ENCODE measurements at places on chromosomes 13 and 19.

GRCh38 chr13:111853721-111854120, 213.2 kb upstream of the SOX1 start:
- no peak for DNase-seq

DNA sequence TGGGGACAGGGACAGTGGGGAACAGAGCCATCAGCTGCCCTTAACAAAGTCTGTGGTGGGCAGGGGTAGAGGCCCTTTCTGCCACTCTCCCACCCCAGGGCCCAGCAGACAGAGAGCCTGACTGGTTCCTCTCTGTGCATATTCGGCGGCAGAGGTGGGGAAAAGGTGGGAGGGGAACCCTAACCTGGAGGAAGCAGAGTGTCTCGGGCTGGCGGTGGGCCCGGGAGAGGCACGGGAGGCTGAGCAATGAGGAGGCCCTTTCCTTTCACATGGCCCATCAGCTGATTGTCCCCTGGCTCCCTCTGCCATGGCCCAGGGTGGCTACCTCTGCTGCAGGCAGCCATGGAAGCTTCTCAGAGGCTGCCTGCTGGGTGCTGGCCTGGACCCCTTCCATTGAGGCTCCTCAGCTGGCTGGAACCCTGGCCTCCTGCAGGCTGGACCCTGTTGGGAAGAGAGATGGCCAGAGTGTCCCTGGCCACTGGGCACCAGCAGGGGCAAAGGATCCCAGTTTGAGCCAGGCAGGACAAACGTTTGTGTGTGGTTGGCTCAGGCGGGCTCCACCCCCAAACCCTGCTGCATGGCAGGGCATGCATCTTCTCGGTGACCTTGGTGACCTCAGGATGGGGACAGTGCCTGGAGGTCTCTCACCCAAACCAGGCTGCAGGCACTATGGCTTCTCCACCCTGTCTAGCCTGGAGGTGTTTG, 202.8 kb upstream of the ZNF536 start:
- DNase-seq: no peak

GRCh38 chr19:1610579-1610978, 5.3 kb upstream of the UQCR11 start:
- DNase-seq: no peak

GRCh38 chr19:49864890-49865289, 2.5 kb downstream of the PNKP start:
- DNase-seq: no peak

- no peak for DNase-seq
Measured at GRCh38 chr19:39060171-39060570, 24.0 kb upstream of the ACP7 start.

DNA sequence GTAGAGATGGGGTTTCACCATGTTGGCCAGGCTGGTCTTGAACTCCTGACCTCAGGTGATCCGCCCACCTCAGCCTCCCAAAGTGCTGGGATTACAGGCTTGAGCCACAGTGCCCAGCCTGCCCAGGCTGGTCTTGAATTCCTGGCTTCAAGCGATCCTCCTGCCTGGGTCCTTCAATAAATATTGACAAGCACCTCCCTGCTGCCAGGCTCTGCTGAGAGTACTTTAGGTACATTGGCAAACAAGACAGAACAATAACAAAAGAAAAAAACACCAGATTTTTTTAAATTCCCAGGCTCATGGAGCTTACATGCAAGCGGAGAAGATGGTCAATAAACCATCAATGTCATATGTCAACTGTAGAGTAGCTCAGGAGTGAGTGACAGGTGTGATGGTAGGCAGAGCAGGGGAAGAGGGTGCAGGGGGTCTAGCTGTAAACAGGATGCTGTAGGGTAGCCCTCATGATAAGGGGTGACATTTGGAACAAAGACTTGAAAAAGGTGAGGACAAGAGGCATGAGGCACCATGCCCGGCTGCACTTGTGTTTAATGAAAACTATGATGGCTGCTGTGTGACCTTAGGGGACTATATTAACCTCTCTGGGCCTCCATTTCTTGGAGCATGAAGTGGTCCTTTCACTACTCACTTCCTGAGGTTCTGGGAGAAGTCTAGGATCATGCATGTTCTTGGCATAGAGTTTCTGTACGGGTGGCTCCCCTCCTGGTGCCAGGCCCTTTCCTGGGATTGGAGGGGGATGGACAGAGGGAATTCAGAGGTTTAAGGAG, 19.6 kb downstream of the SULT2B1 start:
- no peak for DNase-seq

- DNase-seq: no peak
Measured at GRCh38 chr19:54160854-54161253, 1.3 kb upstream of the LENG1 start.

DNA sequence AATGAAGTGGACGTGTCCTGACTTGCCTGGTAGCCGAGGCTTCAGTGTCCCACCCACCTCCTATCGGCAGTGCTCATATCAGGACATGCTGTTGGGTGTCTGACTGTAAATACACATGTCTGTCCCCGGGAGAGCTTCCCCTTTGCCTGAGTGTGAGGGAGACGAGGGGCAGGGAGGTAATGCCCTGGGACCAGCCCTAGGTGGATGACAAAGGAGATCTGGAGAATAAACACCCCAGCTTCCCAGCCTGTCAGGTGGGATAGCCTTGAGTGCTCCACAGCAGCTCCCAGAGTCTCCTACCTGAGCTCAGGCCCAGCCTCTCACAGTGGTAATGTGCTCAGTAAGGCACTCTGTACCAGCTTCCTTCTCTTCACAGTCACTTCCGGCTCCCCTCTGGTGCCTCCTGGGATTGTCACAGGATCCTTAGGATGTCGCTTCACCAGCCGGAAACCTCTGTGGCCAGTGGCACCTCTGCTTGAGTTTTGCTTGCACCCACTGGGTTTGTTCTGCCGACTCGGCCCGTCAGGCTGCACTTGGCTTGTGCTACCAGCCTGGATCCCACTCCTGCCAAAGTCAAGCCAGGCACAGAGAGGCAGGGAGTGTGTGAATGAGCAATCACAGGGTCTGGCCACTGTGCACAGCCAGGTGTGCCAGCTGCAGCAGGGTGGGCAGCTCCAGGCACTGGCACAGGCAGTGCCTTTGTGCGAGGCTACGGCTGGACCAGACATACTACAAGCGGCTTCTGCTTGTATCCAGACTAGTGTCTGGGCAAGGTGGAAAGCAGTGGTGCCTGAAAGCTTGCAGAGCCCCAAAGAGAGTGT, 54.4 kb upstream of the RGCC start:
- DNase-seq: no peak

DNA sequence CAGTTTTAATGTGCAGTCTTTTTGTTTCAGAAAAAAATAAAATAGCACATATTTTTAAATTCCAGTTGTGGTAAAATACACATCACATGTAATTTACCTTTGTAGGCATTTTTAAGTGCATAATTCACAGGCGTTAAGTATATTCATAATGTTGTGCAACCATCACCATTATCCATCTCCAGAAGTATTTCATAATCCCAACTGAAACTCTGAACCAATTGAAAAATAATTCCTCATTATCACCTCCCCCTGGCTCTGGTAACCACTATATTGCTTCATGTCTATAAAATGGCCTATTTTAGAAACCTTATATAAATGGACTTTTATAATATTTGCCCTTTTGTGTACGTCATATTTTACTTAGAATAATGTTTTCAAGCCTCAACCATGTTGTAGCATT, 756.5 kb upstream of the KLHL1 start:
- DNase-seq: no peak

DNA sequence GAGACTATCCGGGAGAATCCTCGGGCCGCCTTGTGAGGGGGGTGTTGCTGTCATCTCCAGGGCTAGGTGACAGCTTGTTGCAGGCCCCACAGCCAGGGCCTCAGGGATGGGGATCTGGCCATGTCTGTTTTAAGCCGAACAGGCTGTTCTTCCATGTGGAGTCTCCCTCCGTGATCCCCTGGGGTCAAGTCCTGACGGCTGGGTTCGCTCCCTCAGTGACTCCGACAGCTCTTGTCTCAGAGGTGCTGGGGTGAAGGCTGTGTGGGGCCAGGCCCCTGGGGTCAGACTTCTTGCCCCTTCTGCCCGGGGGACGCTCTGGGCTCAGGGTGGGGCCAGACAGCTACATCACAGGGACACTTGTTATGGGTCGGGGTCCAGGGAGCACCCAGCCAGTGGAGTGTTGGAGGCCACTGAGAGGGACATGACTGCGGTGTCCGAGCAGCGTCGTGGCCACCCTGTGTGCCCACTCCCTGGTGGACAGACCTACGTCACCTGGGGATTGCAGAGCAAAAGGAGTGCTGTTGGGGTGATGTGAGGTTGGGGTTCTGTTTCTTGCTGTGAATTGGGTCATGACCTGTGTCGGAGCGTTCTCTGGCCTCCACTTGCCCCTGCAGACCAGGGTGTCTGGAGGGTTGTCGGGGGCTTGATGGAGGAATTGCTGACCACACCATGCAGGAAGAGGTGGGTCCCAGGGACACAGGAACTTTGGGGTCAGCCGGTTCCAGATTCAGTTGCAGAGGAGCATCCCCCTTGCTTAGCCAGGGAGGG, 21.5 kb downstream of the EPN1 start:
- DNase-seq: no peak

- DNase-seq: no peak
Measured at GRCh38 chr19:30319876-30320275, 52.3 kb upstream of the ZNF536 start.

DNA sequence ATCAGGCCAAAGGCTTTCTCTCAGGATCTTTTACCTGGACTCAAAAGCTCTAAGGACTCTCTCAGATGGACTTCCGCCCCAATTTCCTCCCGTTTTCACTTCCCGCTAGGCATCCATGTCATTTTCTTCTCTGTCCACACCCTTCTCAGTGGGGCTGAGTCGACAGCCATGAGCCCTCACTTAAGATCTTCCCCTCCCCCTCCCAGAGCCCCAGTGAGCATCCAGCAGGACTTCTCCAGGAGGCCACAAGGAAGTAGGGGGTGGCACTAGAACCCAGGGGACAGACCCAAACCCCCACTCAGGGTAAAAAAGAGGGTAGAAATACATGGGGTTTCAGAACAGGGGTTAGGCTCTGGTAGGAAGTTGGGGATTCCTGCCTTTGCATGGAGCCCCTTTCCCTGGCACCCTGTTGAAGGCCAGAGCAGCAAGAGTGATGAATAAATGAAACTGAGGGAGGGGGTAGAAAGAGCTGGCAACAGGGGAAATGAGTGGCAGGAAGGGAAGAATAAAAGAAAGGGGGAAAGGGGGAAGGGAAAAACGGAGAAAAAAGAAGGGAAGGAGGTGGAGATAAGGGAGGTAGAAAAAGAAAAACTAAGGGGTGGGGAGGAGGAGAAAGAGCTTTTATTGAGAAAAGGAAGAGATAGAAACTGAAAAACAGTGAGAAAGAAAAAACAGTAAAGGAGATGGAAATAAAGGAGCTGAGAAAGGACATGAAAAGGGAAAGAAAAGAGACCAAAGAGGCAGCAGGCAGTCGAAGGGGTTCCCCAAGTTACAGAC, 42.3 kb downstream of the DEDD2 start:
- no peak for DNase-seq

- no peak for DNase-seq
Measured at GRCh38 chr13:22173610-22174009, 502.7 kb downstream of the FGF9 start.

GRCh38 chr13:60765700-60766411, 368.8 kb downstream of the TDRD3 start:
- DNase-seq: no peak

DNA sequence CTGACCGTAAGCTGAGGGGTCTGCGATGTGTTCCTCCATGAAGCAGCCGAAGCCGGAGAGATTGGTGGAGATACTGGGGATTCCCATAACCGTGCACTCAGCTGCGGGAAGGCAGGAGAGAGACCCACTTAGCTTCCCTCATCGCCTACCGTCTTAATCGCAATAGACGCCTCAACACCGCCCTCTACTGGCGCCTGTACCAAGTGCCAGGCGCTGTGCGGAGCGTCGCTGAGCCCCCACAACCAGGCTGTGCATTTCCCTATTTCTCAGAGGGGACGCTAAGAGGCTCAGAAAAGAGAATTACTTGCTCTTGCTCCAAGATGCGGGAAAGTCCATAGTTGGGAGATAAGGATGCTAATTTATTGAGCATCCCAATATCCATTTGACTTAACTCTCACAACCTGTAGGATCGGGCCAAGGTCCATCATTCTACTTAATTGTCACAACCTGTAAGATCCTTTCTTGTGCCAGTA, 5.8 kb downstream of the FTL start:
- peak; percentile 73 for DNase-seq

GRCh38 chr13:73190477-73190876, 131.7 kb downstream of the KLF5 start:
- DNase-seq: no peak

DNA sequence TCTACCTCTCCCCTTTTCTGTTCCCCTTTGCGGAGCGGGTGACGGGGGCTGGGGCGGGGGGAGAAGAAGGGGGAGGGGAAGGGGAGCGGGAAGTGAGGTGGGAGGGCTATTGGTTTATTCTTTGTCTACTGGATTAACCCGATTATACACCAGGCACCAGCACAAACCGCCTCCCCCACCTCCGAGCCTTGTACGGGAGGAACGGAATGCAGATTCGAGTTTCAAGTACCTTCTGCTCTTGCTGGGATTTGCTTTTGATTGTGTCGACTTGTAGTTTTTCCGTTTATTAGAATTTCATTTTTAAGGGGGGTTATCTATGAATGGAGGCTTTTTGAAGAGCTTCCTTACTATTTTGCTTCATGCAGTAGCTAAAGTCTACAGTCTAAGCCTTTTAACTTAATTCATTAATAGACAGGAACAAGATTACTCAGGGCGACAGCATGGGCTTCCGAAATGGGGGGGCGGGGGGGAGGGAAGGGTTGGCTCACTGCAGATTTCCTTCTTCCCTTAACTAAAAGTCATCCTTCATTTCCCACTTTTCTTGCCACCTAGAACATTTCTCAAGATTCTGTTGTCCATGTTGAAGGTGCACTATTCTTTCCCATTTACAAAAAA, 937 bp upstream of the SPRY2 start:
- no peak for DNase-seq

GRCh38 chr13:41765020-41765419, 195.9 kb downstream of the VWA8 start:
- no peak for DNase-seq

- no peak for DNase-seq
Measured at GRCh38 chr13:44470638-44471562, 97.3 kb downstream of the SERP2 start.

- DNase-seq: no peak
Measured at GRCh38 chr13:75702476-75702875, 66.3 kb downstream of the LMO7 start.

GRCh38 chr19:43820098-43820883, 6.8 kb upstream of the ZNF283 start:
- DNase-seq: peak; percentile 4

DNA sequence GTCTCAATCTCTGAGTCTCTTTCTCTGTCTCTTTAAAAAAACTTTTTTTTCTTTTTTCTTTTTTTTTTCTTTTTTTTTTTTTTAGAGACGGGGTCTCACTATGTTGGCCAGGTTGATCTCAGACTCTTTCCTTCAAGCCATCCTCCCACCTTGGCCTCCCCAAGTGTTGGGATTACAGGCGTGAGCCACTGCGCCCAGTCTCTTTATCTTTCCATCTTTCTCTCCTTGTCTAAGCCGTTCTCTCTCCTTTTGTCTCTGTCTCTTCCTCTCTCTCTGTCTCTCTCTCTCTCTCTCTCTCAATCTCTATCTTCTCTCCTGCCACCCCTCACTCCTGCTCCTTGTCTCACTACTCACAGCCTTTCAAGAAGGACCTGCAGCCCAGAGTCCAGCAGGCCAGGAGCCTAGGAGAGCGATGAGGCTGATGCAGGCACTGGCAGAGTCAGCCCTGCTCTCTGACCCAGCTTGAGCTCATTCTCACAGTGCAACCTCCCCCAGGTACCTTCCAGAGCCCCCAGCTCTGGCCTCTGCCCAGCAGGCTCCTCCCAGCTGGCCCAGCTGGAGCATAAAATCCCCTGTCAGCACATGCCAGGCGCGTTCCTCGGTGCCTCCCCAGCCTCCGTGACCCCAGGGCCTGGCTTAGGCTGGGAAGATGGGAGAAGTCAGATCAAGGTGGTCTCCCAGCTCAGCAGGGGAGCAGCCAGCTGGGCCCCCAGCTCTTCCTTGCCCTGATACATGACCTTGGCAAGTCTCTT, at the start of gene NPHS1:
NPHS1 (minus strand) TSS at position 476 of the 752 bp plus-strand sequence. CDS start 667 bp downstream, outside the sequence.
- DNase-seq: no peak
